ENCODE measurements at places on chromosomes 7 and 10.

DNA sequence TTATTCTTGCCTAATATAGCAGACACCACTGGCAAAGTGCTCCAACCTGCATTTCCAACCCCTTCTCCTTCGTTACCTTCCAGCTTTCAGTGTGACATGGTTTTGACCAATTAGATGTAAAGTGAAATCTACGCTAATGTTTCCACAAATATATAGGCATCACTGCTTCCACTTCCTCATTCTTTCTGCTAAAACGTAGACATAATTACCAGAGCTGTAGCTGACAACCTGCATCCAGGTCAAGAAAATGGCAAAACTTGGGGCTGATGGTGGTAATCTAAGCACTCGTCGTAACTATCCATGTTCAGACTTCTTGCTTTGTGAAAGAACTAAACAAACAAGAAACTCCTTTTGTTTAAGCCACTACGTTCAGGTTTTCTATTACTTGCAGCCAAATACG lies 41.8 kb upstream of the COL1A2 start:
- DNase-seq = no peak

- no peak for DNase-seq
Observed at GRCh38 chr7:8396294-8396693, 37.1 kb upstream of the NXPH1 start.

DNA sequence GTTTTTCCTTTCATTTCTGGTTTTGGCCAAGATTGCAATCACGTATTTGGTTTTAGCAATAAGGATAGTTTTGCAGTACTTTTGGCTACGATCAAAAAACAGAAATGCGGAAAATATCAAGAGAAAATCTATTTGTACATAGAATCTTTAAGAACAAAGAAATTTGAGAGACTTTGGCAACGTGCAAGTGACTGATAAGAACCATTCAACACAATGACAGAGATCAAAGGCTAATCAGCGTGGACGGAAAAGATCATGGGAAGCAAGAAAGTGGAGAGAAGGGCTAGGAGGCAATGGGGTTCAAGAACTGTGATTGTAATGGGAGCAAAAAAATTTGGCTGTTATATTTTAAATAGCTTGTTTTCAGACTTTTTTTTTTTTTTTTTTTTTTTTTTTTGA lies 16.2 kb upstream of the LRRN3 start:
- no peak for DNase-seq

DNA sequence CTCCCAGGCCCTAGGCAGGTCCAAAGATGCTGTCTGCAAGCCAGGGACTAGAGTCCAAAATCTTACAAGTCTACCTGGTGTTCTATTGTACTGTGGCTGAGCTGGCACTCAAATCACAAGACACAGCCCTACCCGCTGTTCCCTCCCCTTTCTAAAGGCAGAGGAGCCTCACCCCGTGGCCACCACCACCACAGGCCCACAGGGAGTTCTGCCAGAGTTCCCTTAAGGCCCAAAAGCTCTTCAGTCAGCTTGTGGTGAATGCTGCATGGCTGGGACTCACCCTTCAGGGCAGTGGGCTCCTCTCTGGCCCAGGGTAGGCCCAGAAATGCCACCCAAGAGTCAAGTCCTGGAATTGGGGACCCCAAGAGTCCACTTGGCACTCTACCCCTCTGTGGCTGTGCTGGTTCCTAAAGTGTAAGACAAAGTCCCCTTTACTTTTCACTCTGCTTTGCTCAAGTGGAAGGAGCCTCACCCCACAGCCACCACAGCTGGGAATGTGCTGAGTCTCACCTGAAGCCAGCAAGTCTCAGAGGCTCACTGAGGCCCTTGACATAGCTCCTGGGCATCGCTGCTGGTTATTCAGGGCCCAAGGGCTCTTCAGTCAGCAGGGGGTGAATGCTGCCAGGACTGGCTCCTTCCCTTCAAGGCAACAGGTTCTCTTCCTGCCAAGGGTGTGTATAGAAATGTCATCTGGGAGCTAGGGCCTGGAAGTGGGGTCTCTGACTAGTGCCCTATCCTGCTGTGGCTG lies 48.8 kb upstream of the PSAP start:
- DNase-seq = no peak

- no peak for DNase-seq
Observed at GRCh38 chr7:97075928-97076327, 41.6 kb upstream of the SDHAF3 start.
